ENCODE measurements at places on chromosomes 6 and 20.

DNA sequence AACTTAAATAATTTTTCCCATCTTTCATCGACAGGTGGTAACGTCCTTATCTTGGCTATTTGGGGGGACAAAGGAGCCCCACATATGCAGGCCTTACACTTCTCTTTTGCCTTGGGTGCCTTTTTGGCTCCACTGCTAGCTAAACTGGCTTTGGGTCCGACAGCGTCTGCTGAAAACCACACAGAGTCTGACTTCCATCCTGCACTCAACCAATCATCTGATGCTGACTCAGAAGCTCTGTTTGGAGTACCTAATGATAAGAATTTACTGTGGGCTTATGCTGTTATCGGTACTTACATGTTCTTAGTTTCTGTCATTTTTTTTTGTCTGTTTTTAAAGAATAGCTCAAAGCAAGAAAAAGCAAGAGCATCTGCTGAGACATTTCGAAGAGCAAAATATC, 178.5 kb downstream of the SLC16A10 start:
- DNase-seq = no peak

- no peak for DNase-seq
Measured at GRCh38 chr6:137756788-137757187, 110.3 kb upstream of the TNFAIP3 start.

DNA sequence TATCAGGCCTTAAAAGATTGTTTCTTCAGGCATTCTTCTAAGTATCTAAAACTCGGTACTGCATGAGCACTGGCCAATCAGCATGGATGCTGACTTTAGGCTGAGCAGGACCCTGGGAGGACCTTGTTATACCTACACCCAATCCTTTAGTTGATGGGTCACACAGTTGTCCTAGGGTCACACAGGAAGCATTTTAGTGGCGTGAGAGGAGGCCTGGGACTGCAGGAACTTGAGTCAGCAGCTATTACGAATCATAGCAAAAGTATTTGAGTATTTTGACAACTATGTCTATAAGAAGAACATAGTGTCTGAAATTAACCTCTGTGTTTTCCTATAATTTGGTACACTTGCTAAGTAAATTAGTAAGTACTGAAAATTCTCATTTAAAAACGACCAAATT, 741.4 kb downstream of the HACE1 start:
- DNase-seq = no peak

- DNase-seq = no peak
Measured at GRCh38 chr6:34346175-34347119, 46.0 kb downstream of the NUDT3 start.

DNA sequence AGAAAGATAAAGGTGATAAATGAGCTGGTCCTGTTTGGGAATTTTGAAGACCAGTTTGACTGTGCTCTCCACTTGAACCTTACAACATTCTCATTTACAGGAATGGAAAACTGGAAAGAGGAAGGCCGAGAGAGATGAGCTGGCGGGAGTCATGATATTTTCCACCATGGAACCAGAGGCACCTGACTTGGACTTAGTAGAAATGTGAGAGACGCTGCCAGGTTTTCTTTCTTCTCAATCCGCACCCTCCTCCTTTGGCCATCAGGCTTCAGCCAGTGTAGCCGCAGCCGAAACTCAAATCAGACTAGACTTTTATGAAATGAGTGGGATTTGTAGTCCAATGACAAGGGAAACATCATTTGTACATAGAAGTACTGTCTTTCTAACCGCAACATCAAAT, 54.7 kb upstream of the SYNJ2 start:
- no peak for DNase-seq

DNA sequence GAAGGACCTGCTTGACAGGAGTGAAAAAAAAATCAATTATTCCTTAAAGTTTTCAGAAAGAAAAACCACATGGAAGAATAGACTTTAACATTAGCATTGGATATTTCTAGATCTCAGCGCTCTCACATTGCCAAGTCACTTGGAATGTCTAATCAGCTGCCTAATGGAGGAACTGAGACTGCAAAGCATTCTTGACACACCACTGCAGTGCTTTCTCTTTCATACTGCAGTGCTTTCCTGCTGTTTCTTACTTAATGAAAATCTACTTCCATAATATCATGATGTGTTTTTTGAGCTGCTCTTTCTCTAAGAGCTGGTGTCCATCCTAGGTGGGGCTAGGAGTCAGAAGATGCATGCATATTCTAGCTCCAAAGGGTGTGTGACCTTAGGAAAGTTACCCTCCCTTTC, 20.4 kb upstream of the MCM3 start:
- no peak for DNase-seq

GRCh38 chr6:141347086-141347485, 785.6 kb upstream of the GJE1 start:
- no peak for DNase-seq

DNA sequence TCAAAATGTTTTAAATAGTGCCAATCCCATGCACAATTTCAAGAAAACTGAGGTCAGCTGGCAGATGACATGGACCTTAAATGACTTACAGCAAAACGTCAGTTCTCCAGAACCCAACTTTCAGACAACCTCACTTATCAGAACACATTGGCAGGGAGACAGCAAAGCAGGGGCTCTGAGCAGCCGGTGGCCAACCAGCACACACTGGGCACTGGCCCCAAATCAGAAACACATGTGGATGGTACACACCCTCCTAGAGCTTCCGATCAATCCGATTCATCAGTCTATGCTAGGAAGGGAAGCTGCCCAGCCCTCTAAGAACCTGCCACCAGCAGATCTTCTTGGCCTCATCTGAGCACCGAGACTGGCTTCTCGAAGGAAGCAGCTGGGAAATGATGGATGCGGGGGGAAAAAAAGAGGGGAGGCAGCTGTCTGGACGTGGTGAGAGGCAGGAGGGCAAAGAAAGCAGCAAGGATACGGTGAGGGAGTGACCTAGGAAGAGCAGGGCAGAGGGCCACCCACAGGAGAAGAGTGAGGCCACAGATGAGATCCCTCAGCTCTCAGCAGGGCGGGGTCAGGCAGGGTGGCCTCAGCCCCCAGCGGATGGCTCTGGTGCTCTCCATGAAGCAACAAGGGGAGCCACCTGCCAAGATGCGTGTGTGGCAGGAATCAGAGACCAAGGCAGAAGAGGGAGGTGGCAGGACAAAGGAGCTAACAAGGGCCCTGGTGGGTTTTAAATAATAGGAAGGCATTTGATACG, 32.9 kb downstream of the TAF4 start:
- DNase-seq = peak; percentile 28

DNA sequence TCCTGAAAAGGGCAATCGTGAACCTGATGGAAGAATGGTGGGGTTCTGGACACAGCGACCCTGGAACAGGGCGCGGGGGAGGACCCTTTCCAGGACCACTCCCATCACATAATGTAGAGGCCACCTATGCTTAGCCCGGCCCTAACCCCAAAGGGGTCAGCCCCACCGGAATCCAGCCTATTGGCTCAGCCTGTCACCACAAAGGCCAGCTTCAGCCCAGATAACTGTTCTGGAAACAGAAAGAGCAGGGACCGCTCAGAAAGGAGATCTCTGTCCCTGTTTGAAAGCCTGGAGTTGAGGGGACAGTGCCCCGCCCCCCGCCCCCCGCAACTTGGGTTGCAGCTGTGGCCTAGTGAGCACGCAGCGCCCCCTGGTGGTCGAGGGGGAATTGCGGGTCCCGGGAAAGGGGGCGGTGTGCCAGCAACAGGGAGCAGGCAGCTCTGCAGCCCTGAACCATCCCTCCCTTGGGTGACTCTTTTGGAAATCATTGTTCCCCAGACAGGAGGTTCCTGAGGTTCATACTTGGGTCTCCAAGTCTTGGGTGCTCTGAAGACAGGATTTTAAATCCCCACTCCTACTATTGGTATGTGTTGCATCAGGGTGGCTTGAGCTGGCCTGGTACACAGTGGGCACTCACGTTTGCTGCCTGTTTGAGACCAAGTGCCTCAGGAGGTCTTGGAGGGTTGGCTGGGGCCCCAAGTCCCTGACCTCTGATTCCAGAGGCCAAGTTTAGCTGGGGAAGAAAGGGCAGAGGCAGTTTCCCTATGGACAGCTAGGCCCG, 1.5 kb downstream of the SIGLEC1 start:
- DNase-seq = peak; percentile 93

DNA sequence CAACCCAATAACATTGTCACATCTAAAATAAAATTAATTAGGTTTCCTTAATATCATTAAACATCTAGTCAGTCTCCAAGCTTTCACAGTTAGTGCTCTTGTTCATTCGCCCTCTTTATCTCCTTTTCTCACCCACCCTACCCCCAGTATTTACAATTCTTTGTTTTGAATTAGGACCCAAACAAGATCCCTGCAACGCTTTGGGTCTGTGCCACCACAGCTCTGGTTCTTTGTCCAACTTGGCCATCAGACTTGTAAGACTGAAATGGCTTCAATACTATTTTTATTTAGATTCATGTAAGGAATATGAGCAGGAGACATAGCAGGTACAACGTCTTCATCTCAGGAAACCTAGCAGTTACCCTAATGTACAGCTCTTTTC, 276.5 kb downstream of the CDKAL1 start:
- DNase-seq = no peak

DNA sequence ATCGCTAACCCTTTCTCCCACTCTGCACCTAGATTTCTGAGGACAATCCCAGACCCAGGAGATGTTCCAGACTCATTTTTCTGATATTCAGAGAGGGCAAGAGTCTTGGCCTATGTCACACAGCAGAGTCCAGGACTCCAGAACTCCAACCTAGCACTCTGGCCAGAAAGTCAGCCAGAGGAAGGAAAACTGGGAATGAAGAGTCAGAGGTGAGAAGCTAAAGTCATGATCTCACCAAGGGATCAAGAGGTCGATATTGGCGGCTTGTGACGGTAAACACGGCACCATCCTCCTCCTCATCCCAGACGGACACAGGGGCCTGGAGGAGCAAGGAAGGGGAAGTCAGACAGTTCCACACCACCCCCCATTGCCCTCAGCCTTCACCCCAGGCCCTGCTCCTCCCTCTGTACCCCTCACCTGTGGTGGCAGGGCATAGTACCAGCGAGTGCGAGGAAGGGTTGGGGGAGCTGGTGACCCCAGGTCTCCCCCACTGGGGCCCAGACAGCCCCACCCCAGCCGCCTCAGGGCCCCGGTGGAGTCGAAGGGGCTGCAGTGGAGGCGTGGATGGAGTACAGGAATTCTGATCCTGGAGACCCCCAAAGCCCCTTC, 1.8 kb downstream of the RGL2 start:
- DNase-seq = no peak

- no peak for DNase-seq
Measured at GRCh38 chr6:111792241-111792640, 81.0 kb downstream of the FYN start.

DNA sequence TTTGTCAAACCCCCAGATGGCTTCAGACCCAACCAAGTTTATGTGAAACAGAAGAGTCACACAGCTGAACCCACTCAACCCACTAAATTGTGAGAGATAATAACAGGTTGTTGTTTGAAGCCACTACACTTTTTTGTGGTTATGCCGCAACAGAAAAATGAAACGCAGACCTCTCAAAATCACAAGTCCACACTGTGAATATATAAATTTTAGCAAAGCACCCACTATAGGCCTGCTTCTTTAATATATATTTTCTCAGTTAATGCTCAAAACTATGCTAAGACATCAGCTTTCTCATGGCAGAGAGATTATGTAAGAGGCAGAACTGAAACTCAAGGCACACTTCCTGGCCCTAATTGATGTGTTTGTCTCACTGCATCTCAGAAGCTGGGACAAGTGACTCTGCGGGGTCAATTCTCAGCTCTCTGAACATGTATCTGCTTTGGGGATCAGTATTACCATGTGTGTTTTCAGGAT, 27.7 kb downstream of the MAP3K5 start:
- no peak for DNase-seq

DNA sequence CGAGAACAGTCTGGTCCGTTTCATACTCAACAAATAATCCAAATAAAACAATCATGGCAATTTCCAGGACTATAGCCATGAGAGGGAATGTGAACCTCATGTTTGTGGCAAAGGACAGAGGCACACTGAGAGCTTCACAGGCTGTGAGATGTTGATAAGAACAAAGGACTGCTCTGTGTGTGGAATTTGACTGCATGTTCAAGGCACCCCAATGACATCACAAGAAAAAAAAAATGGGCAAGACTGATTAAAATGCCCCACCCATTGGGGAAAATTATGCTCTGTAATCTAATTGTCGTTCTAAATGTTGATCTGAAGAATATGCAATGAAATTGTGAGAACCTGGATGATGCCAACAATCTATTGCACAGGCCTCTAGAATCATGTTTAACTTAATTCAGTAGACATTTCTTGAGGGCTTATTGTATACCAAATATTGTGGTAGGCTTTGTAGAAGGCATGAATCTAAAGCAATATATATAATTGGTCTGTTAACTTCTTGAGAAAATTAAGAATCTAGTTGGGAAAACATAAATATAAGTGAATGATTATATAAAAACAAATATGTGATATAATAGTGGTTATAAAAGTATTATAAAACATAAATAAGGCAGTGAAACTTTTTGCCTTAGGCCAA, at the start of gene RHAG:
Gene RHAG, minus strand, starts transcription at position 127 of the 637 bp plus-strand sequence. Its CDS starts 27 bp downstream, at position 100.
- DNase-seq = no peak

GRCh38 chr6:125094563-125094962, 59.0 kb upstream of the TPD52L1 start:
- DNase-seq = no peak

GRCh38 chr6:166935353-166935752, 21.0 kb downstream of the RNASET2 start:
- no peak for DNase-seq

DNA sequence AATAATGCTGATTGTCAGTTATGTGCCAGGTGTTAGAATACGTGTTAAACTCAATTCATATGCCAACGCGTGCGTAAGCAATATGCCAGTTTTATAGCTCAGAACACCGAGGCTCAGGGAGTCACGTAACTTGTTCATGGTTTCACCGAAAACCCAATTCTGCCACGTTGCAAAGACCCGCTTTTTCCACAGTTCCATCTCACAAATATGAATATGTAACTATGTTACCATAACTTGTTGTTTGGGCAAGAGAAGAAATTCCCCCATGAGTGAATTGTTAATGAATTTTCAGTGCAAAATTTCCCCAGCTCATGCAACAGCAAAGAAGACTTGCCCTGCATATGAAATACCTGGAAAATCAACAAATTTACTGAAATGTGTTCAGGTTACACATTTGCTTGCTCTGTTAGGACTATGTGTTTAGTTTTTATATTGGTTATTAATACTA, 30.1 kb downstream of the SF3B5 start:
- no peak for DNase-seq

DNA sequence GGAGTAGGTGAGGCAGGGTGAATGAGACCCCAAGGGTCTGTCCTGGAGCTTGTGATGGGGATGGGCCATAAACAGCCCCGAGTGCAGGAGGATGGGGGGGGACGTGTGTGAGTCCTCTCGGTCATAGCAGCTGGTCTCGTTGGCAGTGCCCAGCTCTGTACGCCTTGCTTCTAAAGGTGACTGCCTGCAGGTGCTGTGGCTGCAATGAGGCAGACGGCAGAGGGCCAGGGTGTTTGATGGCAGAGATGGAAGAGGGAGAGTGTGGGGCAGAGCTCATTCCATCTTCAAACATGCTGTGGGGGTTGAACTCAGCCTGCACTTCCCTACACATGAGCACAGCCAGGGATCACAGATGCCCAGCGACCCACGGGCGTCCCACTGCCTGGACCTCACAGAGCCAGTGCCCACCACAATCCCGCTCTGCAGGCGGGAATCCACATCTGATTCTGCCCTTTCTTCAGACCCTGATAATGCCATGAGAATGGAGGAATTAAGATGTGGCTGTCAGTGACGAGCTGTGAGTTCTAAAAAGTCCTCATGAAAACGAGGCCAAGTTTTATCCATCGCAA, 123.3 kb upstream of the CDH4 start:
- DNase-seq = no peak

GRCh38 chr6:3571250-3571681, 114.4 kb upstream of the SLC22A23 start:
- no peak for DNase-seq

Measured in left lung (tissue), 14 donors.